H9 (cell line): ENCODE measurements at places on chromosomes 6 and 20. TPM values are rescaled to one million over a fixed set of nuclear protein-coding genes. Genes with fewer than 3 reads are reported as not detected.

DNA sequence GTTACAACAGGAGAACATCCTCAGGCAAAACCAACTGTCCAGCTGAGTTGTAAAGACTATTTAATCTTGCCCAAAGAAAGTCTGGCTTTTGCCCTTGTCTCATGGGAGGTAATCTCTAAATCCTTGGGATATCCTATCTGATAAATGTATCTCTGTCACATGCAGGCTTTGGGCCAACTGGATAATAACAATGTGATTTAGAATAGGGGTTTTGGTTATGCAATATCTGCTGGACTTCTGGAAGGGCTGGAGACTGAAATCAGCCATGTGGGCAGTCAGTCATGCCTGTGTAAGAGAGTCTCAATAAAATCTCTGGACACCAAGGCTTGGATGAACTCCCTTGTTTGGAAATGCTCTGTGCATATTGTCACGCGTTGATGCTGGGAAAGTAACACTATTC is 56.3 kb upstream of the PRL start:
- peaks cover 3% of the 10 kb centered on the region; the same call in 1 of the 2 replicates for H3K4me1 ChIP-seq
- no peaks in the 10 kb centered on the region for H3K36me3 ChIP-seq
- H3K27me3 ChIP-seq = no peaks in the 10 kb centered on the region

GRCh38 chr20:23686046-23686750 is 2.6 kb downstream of the CST4 start:
- no peaks in the 10 kb centered on the region for H3K4me1 ChIP-seq
- peaks cover 1% of the 10 kb centered on the region; the same call in 1 of the 3 replicates for H3K36me3 ChIP-seq
- peak; percentile 22 for DNase-seq
- no peak overlapping the region for H3K4me3 ChIP-seq

GRCh38 chr6:32176476-32177182 is 745 bp upstream of the AGPAT1 start:
- peak overlapping the region; percentile 68 for H3K27ac ChIP-seq
- H3K4me3 ChIP-seq = peak overlapping the region; percentile 86
- DNase-seq = no peak
- H3K27me3 ChIP-seq = no peaks in the 10 kb centered on the region

The POM121L2 gene
- total RNA-seq = not detected in 2 replicates

The SRPK1 gene
- total RNA-seq = 91.0 and 93.2 TPM in 2 replicates
